ENCODE measurements at places on chromosomes 2 and 18. TPM values are rescaled to one million over a fixed set of nuclear protein-coding genes. Genes with fewer than 3 reads are reported as not detected.
A peak's percentile ranks its signal among the peaks of the same experiment; 100 is the strongest.

GRCh38 chr2:178700136-178700535 is 107.1 kb downstream of the TTN start:
- H3K27me3 ChIP-seq, result peaks cover 5% of the 10 kb centered on the region
- H3K4me3 ChIP-seq, result no peak overlapping the region
- peaks cover 1% of the 10 kb centered on the region for H3K36me3 ChIP-seq
- no peak for DNase-seq
- peaks cover 5% of the 10 kb centered on the region for H3K4me1 ChIP-seq

DNA sequence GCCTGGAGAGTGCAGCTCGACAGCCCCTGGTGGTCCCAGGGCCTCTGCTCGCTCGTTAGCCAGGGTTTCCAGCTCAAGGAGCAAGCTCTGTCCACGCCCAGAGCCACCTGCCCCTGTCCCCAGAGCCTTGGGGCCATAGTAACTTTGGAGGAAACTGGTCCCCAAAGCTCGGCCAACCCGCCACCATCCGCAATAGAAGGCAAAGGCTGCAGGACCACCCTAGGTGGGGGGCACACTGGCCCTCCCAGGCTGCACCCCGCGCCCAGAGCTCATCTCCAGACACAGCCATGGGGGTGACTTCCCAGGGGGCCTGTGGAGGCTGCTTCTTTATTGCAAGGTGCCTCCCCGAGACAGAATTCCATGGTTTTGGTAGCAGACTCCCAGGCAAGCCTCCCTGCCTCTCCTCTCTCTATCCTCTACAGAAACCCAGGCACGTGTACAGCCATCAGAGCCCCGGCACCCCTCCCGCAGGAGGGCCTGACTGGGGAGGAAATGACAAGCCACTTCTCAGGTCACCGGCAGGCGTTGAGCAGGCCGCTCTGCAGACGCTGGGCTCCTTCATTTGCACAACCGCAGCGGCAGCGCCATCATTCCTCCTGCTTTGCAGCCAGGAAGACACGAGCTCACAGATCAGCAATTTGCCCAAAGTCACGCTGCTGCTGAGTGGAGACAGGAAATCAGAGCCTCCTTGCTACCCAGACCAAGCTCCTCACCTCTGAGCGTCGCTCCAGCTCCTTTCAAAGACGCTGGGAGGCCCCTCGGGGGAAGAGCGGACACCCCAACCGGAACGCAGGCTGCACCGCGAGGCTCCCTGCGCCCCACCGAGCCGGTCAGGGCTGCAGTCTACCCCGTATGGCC is 80.2 kb downstream of the NDUFA10 start:
- peaks cover 6% of the 10 kb centered on the region for H3K4me1 ChIP-seq
- DNase-seq, result peak; percentile 45
- H3K27me3 ChIP-seq, result no peaks in the 10 kb centered on the region
- H3K36me3 ChIP-seq, result no peaks in the 10 kb centered on the region
- peak overlapping the region; percentile 69 for H3K27ac ChIP-seq

GRCh38 chr2:139813340-139813739 is 1033.2 kb upstream of the NXPH2 start:
- H3K4me1 ChIP-seq, result no peaks in the 10 kb centered on the region
- H3K27ac ChIP-seq, result no peak overlapping the region
- H3K27me3 ChIP-seq, result no peaks in the 10 kb centered on the region
- H3K36me3 ChIP-seq, result no peaks in the 10 kb centered on the region

The GPC1 gene
- total RNA-seq, result 6.2 TPM

DNA sequence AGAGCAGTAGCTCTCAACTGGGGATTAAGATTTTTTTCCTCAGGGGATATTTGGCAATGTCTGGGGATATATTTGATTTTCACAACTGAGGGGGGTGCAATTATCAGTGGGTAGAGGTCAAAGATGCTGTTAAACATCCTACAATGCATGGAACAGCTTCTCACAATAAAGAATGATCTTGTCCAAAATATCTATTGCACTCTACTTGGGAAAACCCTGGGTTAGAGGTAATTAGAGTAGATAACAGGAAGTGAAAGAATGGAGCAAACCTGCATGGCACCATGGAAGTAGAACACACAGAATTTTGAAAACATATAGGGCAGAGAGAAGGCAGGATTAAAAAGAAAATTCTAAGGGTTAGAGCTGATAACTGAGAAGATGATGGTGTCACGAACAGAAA is 26.4 kb upstream of the PPM1B start:
- DNase-seq, result no peak
- no peak overlapping the region for H3K4me3 ChIP-seq
- H3K27me3 ChIP-seq, result peaks cover 11% of the 10 kb centered on the region
- H3K36me3 ChIP-seq, result no peaks in the 10 kb centered on the region

The CRACDL gene
- 0.32 TPM for total RNA-seq

- no peak for DNase-seq
- H3K27me3 ChIP-seq, result no peaks in the 10 kb centered on the region
- H3K27ac ChIP-seq, result no peak overlapping the region
Observed at GRCh38 chr2:191217580-191217979, 27.6 kb upstream of the MYO1B start.

Data from activated T-helper 1 cell treated with anti-CD3 and anti-CD28 coated beads, Interleukin-12 subunit alpha, Interleukin-12 subunit beta, Interleukin-2, Interleukin-4 antibody, amounts not matched to agents 30 ng/mL and 10 ng/mL and 1 ng/mL, durations not matched to agents 14 hours and 24 hours and 36 hours (primary cell).